ENCODE measurements at places on chromosomes 16 and 17.

DNA sequence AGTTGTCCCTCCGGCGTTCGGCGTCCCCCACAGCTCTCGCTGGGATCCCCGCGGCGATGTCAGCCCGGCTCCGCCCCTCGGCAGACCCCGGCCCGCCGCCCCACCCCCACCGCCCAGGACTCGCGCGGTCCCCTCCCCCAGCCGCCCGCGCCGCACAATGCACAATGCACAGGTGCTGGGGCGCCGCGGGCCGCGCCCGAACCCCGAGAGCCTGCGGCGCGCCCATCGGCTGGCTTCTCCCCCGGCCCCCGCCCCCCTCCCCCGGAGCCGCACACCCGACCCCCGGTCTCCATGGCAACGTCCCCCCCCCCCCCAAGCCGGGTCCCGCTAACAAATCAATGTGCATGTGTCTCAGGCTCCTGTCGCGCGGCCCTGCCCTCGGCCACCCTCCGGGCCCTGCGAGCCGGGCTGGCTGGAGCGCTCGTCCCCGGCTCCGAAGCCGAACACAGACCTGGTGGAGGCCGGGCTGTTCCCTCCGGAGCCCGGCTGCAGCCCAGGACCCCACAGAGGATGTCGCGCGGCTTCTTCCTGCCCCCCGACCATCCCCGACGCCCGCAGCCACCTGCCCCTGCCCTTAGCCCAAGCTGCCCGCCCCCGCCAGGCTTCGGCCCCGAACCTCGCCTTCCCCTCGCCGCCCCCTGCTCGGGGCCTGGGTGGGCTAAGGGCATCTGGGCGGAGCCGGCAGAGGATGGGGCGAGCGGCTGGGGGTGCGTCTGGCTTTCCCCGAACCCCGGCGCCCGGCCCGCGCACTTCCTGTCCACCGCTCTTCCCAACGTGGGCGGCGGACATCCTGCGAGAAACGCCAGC lies 818 bp upstream of the CBX8 start:
- no peak for DNase-seq

GRCh38 chr16:81530814-81531213 lies 86.2 kb downstream of the CMIP start:
- DNase-seq: no peak

GRCh38 chr16:71353736-71354135 lies 4.8 kb upstream of the CALB2 start:
- no peak for DNase-seq

- peak; percentile 14 for DNase-seq
Measured at GRCh38 chr16:21645261-21645721, 7.1 kb downstream of the IGSF6 start.

- peak; percentile 88 for DNase-seq
Measured at GRCh38 chr17:28807925-28808634, 34.5 kb downstream of the FAM222B start.

DNA sequence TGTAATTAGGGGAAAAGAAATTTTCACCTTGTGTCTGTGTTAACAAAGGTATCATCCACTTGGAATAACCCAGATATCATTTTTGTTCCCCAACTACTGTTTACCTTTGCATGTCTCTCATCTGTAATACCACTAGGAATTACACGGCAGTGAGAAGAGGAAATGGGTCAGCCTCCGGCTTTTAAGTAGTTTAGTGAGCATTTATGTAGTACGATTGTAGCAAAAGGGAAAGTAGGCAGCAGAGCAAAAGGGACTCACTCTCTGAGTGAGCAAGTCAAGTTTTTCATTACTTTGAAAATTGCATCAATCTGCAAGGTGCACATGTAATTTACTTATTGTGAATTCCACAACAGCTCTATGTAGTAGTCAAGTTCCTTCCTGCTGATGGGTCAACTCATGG lies 11.2 kb downstream of the PHF12 start:
- no peak for DNase-seq

DNA sequence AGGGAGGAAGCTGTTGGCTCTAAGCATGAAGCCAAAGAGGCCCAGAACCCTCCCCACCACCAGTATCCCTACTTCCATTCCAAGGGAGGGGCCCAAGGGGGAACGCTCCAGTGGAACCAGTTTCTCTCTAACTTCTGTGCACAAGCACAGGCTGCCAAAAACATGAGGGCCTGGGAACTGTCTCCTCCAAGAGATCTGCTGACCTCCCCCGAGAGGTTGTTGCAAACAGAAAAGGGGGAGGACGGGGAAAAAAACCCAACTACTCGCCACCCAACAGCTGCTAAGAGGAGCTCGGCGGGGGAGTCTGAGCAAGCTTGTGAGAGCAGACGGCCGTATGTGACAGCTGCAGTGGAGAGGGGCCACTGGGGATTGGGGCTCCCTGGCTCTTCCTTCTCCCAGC lies 15.7 kb upstream of the SLC35B1 start:
- DNase-seq: no peak

GRCh38 chr17:35895636-35896587 lies 15.8 kb upstream of the CCL5 start:
- DNase-seq: peak; percentile 23

GRCh38 chr17:4931963-4932362 lies at the start of gene GP1BA:
TSS of gene GP1BA (plus strand) at chr17:4932277. CDS start at chr17:4932605, 328 bp downstream.
- DNase-seq: no peak

DNA sequence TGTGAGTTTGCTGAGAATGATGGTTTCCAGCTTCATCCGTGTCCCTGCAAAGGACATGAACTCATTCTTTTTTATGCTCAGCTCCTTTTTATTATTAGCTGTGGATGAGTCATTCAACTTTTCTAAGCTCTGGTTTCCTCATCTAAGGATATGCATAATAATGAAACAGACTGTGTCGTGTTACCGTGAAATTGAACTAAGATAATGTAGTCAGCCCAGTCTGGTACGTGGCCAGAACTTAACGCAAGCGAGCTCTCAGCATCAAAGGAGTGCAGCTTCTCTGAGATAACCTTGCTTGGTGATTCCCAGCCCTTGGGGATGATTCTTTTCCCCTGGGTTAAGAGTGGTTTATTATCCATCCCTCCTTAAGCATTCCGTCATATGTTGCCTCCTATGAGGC lies 454.3 kb upstream of the EEF2KMT start:
- DNase-seq: no peak

GRCh38 chr16:57303910-57304168 lies 19.4 kb upstream of the PLLP start:
- DNase-seq: no peak

DNA sequence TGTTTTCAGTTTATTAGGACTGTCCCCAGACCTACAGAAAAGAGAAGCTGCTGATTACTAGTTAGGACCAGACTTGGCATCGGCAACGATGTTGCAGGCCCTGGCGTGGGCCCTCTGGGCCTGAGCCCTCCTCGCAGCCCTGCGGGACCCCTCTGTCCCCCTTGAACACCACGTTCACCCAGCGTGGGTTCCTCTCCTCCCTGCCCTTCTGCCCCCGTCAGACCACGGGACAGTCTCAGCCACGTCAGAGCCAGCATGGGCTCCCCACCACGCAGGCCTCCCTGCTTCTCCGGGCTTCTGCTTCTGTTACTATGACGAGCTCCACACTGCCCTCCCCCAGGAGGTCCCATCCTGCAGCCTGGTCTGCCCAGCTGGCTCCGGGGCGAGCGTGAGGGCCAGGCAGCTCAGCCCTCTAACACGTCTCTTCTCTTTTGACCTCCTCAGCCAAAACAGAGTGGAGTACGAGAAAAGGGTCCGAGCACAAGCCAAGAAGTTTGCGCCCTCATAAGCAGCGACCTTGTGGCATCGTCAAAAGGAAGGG lies 9.1 kb upstream of the BAIAP3 start:
- DNase-seq: no peak

- DNase-seq: no peak
Measured at GRCh38 chr16:11630046-11630767, 38.0 kb upstream of the SNN start.

DNA sequence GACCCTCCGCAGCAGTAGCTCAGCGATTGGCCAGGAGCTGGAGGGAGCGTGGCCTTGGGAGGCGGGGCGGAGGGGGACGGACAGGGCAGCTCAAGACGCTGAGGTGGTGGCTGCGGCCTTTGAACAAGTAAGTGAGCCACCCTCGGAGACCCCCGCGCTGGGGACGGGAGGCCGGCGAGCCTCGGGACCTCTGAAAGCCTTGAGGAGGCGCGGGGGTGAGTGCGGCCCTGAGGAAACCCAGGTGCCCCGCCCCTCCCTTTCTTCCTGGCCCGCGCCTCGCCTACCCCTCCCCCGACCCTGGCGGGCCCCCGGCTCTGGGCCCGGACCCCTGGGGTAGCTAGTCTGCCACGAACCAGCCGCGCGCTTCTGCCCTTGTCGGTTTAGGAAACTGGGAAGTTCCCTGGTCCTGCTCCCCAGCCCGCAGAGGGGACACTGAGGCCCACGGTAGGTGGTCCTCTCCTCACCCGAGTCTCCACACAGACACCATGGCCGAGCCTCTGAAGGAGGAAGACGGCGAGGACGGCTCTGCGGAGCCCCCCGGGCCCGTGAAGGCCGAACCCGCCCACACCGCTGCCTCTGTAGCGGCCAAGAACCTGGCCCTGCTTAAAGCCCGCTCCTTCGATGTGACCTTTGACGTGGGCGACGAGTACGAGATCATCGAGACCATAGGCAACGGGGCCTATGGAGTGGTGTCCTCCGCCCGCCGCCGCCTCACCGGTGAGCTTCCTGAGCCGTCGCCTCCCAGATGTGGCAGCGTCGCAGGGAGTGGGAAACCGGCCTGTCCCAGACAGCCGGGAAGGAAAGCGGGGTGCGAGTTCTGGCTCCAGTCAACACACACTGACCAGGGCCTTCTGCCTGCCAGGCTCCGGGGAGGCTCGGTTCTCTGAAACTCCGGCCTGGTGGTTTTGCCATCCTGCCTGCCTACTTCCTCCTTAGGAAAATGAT lies at the start of gene MAPK7:
Gene MAPK7 (plus strand): TSS at position 83 of the 945 bp plus-strand sequence. CDS start 403 bp downstream, at position 486.
- no peak for DNase-seq

DNA sequence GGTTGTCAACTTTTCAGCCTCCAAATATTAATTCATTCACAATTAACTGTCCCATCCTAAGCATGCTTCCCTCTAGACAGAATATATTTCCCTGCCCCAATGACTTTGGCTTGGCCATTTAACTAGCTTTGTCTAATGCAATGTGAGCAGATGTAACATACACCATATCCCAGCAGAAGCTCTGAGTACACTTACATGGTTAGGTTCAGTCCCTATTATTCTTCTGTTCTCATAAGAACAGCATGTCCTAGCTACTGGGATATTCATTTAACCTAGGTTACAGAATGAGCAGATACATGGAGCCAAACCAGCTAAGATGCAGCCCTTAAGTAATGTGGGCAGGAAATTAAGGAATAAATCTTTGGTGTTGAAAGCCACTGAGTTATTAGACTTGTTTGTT lies 31.8 kb downstream of the MED13 start:
- DNase-seq: no peak

DNA sequence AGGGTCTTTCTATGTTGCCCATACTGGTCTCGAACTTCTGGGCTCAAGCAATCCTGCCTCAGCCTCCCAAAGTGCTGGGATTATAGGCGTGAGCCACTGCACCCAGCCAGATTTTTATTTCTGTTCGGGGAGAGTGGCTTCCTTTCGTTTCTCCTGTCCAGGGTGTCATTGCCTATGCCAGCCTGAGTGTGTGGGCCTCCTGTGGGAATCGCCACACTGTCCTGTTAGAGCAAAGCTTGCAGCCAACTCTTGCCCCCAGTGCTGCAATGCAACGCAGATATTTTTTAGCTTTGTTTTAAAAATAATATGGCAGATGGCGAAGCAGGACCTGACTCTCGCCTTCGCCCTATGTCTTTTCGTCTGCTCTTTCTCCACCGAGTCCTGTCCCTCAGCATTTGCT lies 395.0 kb downstream of the SNX29 start:
- no peak for DNase-seq

- DNase-seq: no peak
Measured at GRCh38 chr16:1450218-1450617, 5.9 kb upstream of the CCDC154 start.

DNA sequence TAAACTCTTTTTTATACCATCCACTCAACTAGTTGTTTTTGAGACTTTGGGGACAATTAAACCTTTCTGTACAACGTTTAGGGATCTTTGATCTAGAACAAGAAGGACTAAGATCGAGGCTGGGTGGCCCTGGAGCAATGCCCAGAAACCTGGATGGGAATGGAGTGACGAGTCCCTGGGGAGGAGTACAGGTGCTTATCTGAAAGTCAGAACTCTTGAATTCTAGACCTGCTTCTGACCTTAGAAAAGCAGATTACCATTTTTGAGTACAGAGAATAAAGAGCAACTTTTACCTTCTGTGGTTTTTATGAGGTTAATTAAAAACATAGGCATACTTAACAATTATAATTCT lies 17.8 kb downstream of the UBE2Z start:
- no peak for DNase-seq

GRCh38 chr16:9300252-9300651 lies 208.8 kb downstream of the HAPSTR1 start:
- no peak for DNase-seq

- no peak for DNase-seq
Measured at GRCh38 chr16:57663917-57664661, 4.0 kb upstream of the ADGRG3 start.

GRCh38 chr17:12637015-12637414 lies 28.7 kb upstream of the MYOCD start:
- peak; percentile 80 for DNase-seq
